ENCODE measurements at places on chromosomes 6 and 20. TPM values are rescaled to one million over a fixed set of nuclear protein-coding genes. Genes with fewer than 3 reads are reported as not detected.

GRCh38 chr20:49979030-49979832 is 3.5 kb upstream of the SNAI1 start:
- peak; percentile 74 for DNase-seq

- DNase-seq: no peak
These were observed 151.0 kb upstream of the INSM1 start for GRCh38 chr20:20216941-20217340.

- no peak for DNase-seq
These were observed 33.6 kb upstream of the BTN3A2 start for GRCh38 chr6:26331218-26332073.

DNA sequence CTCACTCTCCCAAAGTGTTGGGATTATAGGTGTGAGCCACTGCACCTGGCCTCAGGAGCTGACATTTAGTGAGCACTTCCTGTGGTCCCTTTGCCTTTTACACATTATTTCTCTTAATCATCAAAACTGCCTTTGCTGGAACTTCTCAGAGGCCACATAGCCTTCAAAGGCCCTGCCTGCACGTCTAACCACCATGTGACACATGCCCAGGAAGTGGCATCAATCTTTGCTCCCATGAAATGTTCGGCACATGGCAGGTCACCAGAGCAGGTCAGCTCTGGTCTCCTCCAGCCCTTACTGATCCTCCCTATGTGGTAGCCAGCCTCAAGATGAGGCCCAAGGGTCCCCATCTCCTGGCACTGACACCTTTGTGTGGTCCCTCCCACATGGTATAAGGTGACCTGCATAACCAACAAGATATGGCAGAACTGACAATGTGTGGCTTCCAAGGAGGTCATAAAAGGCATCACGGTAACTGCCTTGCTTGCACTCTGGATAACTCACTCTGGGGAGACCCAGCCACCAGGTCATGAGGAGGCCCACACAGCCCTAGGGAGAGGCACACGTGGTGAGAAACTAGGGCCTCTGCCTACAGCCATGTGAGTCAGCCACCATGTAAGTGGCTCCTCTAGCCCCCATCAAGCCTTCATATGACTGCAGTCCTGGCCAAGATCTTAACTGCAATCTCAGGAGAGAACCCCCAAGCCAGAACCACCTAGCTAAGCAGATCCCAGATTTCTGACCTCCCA is 28.8 kb upstream of the HMGA1 start:
- DNase-seq: no peak

- no peak for DNase-seq
These were observed 5.1 kb downstream of the SLC13A3 start for GRCh38 chr20:46646122-46646521.

- no peak for DNase-seq
These were observed 829.4 kb downstream of the QKI start for GRCh38 chr6:164243949-164244348.

- no peak for DNase-seq
These were observed 41.2 kb downstream of the SASH1 start for GRCh38 chr6:148383658-148384368.

DNA sequence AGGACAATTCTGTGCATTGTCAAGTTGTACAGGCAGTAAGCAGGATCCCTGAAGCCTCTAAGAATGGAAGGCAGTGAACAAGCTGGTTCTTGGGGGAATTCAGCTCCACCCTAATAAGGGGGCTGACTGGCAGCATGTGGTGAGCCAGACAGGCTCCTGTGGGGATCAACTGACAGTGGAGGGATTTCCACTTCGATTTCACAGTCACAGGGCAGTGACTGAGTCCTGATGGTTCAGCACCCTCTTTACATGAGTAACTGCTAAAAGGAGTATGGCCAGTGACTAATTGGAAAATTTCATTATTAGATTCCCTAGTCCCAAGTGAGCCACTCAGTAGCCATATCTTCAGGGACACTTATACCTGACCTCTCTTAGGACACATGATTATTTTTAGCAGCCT is 78.4 kb downstream of the NDUFAF5 start:
- DNase-seq: no peak

DNA sequence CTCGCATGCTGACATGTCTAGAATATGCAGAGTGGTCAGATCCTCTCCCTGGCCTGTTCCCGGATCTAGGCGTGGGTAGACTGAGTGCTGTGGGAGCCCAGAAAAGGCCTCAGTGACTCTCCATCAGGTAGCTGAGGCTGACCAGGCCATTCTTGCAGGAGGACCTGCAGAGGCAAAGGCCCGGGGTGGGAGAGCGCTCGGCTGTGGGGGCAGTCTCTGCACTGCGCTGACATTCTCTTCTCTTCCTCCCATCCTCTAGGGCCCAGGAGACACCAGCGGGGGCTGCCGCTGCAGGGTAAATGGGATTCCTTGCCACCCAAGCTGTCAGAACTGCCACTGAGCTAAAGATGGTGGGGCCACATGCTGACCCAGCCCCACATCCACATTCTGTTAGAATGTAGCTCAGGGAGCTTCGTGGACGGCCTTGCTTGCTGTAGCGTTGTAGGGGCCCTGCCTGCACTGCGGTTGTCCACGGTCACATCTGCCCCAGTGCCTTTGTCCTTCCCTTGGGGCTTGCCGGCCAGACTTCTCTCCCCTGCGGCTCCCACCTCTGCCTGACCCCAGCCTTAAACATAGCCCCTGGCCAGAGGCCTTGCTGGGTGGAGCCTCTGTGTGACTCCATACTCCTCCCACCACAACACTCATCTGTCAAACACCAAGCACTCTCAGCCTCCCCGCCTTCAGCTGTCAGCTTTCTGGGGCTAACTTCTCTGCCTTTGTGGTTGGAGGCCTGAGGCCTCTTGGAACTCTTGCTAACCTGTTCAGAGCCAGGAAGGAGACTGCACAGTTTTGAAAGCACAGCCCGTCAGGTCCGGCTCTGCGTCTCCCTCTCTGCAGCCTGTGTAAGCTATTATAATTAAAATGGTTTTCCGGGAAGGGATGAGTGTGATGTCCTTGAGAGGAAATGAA is 22.2 kb downstream of the RBCK1 start:
- DNase-seq: no peak

The PCMT1 gene
- total RNA-seq: 173 TPM

GRCh38 chr6:72624557-72625160 is 2.8 kb downstream of the KCNQ5 start:
- no peak for DNase-seq

DNA sequence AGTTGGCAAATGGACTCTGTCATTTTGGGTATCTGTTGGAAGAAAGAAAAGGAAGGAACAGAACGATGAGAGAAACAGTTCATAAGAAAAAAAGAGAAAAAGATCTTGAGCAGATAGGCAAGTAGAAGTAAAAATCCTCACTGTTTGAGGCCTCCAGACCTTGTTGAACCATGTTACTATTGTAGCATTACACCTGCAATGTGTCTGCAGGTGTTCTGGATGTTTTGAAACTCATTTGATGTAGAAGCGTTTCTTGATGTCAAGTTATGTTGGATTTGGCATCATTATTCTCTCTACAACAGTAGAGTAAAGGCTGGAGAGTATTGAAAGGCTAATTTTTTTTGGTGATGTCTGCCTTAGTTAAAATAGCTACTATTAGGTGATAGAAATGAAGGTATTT is 108.7 kb downstream of the CARMIL1 start:
- no peak for DNase-seq

- DNase-seq: no peak
These were observed 11.5 kb upstream of the NFATC2 start for GRCh38 chr20:51553897-51554486.

DNA sequence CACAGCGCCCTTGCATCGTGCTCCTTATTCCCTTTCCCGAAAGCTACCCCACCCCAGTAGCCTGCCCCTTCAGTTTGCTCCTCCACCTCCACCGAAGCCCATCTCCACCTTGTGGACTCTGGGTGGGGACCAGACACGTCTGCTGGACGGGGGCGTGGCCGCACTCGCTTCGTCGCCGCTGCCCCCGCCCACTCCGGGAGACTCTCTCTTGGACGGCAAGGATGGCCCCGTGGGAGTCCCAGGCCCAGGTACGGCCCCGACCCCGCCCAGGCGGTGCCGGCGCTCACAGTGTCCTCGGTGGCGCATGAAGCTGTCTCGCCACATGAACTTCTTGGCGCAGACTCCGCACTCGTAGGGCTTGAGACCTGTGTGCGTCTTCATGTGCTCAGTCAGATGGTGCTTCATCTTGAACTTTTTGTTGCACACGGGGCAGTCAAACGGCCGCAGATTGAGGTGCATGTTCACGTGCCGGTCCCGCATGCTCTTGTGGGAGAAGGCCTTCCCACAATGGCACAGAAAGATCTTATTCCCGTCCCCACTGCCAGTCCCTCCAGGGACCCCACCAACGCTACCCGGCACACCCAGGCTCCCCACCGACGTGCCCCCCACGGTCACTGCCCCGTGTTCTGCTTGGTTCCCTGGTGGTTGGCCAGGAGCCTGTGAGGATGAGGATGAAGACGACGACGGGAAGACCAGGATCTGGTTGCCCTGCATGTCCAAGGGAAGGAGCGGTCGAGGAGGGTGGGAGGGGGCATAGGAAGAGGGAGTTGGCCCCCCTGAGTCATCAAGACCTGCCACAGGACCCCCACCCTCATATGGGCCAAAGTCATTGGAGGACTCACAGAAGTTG is 1.3 kb upstream of the TAPBP start:
- DNase-seq: no peak

GRCh38 chr6:14070457-14070856 is 47.1 kb upstream of the CD83 start:
- no peak for DNase-seq

DNA sequence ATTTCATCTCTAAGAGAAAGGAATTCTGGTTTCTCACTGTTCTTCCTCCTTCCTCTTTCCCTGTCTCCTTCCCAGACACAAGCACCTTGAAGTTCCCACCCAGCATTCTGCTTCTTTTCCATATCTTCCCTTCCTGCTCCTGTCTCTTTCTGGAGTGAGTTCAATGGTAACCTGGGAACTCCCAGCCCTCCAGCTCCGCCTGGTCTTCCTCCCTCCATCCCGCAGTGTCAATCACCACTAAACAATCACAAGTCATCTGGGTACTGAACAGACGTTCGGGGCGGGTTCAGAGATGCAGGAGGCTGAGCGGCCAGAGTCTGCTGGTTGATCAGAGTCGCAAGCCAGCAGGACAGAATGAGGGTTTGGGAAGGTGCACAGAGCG is 7.7 kb downstream of the TTBK1 start:
- DNase-seq: no peak

The EDN1 gene
- 2.9 TPM for total RNA-seq

GRCh38 chr6:142926494-142927270 is 18.3 kb downstream of the HIVEP2 start:
- peak; percentile 90 for DNase-seq

The PRL gene
- total RNA-seq: not detected

Measured in Right ventricle myocardium inferior (tissue), 1 donor.